Hematopoietic multipotent progenitor cell (in vitro differentiated cells): ENCODE measurements at places on chromosomes 1 and 21. TPM values are rescaled to one million over a fixed set of nuclear protein-coding genes. Genes with fewer than 3 reads are reported as not detected.

RXFP4 gene
- total RNA-seq: not detected

OR2T11 gene
- not detected for total RNA-seq

TEX38 gene
- total RNA-seq: not detected

ELAVL4 gene
- total RNA-seq: 0.27 TPM

NCF2 gene
- total RNA-seq: 3.0 TPM

C1orf87 gene
- total RNA-seq: not detected

ZNF695 gene
- total RNA-seq: 1.3 TPM

TMEM125 gene
- total RNA-seq: 8.3 TPM

CHIA gene
- not detected for total RNA-seq

CELA3A gene
- not detected for total RNA-seq

TRNP1 gene
- under 0.01 TPM for total RNA-seq

KRTAP10-8 gene
- not detected for total RNA-seq

FCRL4 gene
- not detected for total RNA-seq

OLIG2 gene
- under 0.01 TPM for total RNA-seq

DNA sequence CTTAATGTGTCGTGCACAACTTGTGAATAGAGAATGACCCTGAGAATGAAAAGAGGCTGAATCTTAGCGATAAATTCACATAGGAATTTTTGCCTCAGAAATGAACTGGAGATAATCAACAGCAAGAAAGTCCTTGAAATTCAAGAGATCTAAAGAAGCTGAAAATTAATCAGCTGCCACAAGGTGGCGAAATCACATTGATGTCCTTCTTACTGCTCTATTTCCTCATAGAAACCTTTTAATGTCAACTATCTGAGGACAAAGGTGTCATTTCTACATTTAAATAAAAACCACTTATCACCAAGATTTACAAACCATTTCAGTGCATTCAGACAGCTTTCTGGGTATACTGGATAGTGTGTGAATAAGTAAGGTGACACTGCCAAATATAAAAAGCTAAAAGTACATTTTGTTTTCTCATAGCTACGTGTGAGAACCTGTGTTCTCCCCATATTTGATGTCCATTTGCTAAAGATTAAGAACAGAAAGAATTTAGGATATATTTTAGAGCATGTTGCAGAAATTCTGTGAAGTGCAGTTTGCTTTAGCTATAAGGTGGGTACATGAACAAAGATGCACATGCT lies 485.3 kb upstream of the PTBP2 start:
- peak; percentile 22 for DNase-seq

DNA sequence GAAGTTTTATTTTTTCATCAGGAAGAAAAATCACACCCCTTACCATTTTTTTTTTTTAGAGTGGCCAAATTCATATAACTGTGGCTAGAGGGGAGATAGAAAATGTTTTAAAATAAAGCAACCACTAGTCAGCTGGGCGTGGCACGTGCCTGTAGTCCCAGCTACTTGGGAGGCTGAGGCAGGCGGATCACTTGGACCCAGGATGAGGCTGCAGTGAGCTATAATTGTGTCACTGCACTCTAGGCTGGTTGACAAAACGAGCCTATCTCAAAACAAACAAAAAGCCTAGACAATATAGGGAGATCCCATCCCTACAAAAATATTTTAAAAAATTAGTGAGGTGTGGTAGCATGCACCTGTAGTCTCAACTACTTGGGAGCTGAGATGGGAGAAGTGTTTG lies 14.8 kb upstream of the BECN2 start:
- DNase-seq: no peak

GRCh38 chr1:70429219-70429618 lies 18.2 kb downstream of the CTH start:
- DNase-seq: no peak

- no peak for DNase-seq
These were observed 7.1 kb downstream of the POMGNT1 start for GRCh38 chr1:46191033-46191701.

DNA sequence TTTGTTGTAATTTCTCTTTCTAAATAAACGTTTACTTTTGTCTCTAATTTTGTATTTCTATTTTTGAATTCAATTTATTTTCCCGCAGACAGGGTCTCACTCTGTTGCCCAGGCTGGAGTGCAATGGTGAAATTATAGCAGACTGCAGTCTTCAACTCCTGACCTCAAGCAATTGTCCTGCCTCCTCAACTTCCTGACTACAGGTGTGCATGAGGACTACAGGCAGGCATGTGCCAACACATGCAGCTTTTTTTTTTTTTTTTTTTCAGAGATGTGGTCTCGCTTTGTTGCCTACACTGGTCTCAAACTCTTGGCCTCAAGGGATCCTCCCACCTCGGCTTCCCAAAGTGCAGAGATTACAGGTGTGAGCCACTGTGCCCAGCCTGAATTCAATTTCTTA lies 36.7 kb upstream of the IL20 start:
- no peak for DNase-seq

DNA sequence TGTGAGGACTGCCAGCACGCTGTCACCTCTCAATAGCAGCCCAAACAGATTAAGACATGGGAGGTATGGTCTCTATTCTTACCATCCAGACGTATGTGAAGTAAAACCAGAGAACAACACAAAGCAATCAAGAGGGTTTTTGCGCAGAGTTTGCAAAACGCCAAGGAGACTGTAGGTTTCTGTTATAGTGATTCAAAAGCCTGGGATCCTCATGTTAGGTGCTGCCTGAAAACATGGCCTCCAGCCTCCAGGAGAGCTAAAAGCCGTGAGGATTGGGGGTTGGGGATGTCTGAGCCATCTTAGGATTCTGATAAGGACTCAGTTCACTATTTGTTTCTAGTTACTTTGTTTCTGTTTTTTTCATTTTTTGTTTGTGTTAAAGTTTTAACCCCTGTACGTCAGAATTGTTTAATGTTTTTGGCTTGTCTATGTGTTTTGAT lies 4.2 kb upstream of the CCT8 start:
- no peak for DNase-seq

DNA sequence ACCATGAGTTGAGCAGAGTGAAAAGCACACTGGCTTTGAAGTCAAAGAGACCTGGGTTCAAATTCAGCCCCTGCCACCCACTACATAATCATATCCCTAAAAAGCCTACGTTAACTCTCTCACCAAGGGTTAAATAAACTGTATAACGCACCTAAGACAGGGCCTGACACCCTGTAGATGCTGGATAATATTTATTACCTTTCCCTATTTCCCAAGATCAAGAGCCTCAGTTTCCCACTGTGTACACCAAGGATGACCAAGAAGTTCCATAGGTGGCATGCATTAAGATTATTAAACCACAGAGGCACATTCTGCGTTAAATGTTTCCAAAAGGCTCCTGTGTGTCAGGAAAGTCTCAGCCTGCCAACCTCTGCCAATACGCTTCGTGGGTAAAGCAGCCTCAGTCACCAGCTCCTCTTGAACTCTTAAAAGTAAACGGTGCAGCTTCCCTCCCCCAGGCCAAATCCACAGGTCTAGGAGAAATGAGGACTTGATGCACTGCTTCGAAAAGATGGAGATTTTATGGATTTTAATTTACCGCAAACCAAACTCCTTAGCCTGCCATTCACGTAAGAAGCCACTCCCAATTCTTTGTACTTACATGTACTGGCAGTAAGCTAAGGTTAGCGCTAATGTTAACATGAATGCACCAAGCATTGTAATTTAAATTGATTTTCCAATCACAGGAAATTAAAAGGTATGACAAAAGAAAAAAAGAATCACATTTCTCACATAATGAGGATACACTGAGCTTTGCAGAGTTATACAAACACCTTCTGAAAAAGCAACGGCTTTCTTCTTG lies 2.6 kb downstream of the USP24 start:
- no peak for DNase-seq

DNA sequence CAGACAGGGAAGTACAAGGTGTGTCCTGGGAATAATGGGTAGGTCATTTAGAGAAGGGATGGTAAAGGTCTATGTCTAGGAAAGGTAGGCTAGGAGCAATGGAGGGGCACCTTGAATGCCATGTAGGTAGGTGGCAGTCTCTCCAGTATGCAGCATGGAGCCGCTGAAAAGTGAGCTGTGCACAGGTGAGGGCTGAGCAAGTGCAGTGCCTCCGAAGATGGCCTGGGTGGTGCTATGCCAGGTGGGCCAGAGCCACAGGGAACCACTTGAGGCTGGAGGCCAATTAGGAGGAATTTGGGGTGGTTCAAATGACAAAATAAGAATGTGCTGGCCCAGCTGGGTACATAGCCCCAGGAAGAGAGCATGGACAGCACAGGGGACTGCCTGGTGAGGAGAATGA lies 25.0 kb downstream of the RNU5D-1 start:
- DNase-seq: no peak

GRCh38 chr1:153945131-153945794 lies 1.3 kb downstream of the DENND4B start:
- peak; percentile 88 for DNase-seq

- no peak for DNase-seq
These were observed 114.4 kb upstream of the TNR start for GRCh38 chr1:175857756-175858155.

DNA sequence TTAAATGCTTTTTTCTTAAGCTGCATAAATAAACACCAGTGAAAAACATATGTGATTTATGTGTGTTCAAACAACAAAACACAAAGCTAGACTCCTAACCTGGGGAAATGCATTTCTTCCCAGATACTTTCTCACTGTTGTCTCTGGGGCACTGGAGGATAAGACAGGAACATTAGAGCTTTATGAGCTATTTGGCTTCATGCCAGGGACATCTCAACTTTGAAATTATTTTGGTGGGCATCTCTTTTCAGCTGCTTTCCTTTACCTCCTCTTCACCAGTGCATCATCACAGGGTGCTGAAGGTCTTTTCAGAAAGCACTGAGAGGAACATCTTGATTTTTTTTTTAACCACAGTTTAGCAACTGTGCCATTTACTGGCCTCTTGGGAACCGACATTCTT lies 212.9 kb downstream of the DNM3 start:
- no peak for DNase-seq

- peak; percentile 28 for DNase-seq
These were observed 40.1 kb upstream of the ADGRL2 start for GRCh38 chr1:81760477-81761097.

- DNase-seq: no peak
These were observed 4.8 kb upstream of the SFN start for GRCh38 chr1:26858160-26858559.

GRCh38 chr1:125087247-125087646 lies 3902.5 kb downstream of the SRGAP2C start:
- DNase-seq: no peak

- no peak for DNase-seq
These were observed at the start of gene TSPAN2 for GRCh38 chr1:115089420-115090185. Gene TSPAN2 (minus strand): TSS chr1:115089503. CDS start chr1:115089432, 71 bp downstream.

DNA sequence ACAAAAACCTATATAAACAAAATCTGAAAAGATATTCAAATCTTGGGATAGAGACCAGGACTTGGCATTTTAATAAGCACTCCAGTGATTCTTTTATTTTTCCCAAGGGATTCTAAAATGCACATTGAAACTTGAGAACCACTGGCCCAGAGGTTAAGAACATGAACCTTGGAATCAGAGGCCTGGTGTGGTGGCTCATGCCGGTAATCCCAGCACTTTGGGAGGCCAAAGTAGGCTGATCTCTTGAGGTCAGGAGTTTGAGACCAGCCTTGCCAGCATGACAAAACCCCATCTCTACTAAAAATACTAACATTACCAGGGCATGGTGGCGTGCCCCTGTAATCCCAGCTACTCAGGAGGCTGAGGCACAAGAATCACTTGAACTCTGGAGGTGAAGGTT lies 12.9 kb upstream of the CEP85 start:
- DNase-seq: no peak

GRCh38 chr1:204991342-204991844 lies 51.6 kb upstream of the CNTN2 start:
- DNase-seq: no peak

GRCh38 chr1:216739793-216740192 lies 16.6 kb upstream of the ESRRG start:
- DNase-seq: no peak
